ENCODE measurements at places on chromosomes 4 and X. TPM values are rescaled to one million over a fixed set of nuclear protein-coding genes. Genes with fewer than 3 reads are reported as not detected.

- no peak overlapping the region for H3K27ac ChIP-seq
- H3K4me1 ChIP-seq = no peaks in the 10 kb centered on the region
- no peaks in the 10 kb centered on the region for H3K36me3 ChIP-seq
- H3K4me3 ChIP-seq = no peak overlapping the region
- H3K27me3 ChIP-seq = no peaks in the 10 kb centered on the region
These were observed 91.0 kb downstream of the SHROOM4 start for GRCh38 chrX:50723006-50723405.

PPP4R3C gene
- total RNA-seq = not detected

USP27X gene
- total RNA-seq = 2.4 TPM

DNA sequence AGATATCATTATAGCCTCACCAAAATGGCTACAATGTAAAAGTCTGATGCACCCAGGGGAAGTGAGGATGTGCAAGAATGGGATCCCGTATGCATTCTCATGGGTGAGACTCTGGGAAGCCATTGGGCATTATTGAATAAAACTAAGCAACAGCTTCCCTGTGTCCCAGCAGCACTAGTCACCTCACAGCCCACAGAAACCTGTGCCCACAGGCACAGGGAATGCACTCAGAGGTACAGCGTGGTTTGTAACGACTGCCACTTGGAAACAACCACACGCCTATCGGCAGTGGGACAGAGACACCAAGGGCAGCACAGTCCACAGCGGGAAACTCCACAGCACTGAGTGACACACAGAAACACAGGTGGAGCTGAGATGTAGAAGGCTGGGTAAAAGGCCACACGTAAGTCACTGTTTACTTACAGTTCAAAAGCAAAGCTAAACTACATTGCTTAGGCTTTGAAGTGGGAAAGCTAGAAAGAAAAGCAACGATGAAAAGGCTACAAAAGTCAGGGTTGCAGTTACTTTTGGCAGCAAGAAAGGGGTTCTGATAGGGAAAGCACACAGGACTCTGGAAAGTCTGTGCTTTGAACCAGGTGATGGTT, 69.2 kb downstream of the HAUS3 start:
- H3K36me3 ChIP-seq = peaks cover 15% of the 10 kb centered on the region
- peak overlapping the region; percentile 49 for H3K27ac ChIP-seq
- no peak for DNase-seq
- H3K4me3 ChIP-seq = no peak overlapping the region
- no peaks in the 10 kb centered on the region for H3K4me1 ChIP-seq

GRCh38 chr4:24158031-24158430, 268.2 kb upstream of the PPARGC1A start:
- H3K27me3 ChIP-seq = no peaks in the 10 kb centered on the region
- no peak overlapping the region for H3K27ac ChIP-seq
- H3K4me1 ChIP-seq = peaks cover 14% of the 10 kb centered on the region
- DNase-seq = no peak
- H3K4me3 ChIP-seq = no peak overlapping the region

DNA sequence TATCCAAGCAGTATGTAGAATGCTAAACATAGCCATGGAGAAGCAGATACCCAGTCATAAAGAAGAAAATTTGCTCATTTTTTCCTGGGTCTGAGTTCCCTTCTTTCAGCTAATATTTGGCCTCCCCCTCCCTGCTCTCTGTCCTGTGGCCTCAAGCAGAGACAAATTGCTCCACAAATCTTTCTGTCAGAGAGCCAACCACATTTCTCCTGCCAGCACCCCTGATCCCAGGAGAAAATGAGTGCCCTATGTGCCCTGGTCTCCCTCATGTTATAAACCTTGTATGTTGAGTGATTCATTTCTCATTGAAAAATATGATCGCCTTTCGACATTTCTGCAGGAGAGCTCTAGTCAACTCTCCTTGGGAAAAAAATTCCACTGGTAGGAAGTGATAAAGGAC, 82.0 kb downstream of the TMEM156 start:
- H3K27ac ChIP-seq = no peak overlapping the region
- no peaks in the 10 kb centered on the region for H3K27me3 ChIP-seq
- H3K4me1 ChIP-seq = peaks cover 4% of the 10 kb centered on the region
- no peaks in the 10 kb centered on the region for H3K36me3 ChIP-seq
- H3K4me3 ChIP-seq = no peak overlapping the region

SMIM43 gene
- not detected for total RNA-seq

DNA sequence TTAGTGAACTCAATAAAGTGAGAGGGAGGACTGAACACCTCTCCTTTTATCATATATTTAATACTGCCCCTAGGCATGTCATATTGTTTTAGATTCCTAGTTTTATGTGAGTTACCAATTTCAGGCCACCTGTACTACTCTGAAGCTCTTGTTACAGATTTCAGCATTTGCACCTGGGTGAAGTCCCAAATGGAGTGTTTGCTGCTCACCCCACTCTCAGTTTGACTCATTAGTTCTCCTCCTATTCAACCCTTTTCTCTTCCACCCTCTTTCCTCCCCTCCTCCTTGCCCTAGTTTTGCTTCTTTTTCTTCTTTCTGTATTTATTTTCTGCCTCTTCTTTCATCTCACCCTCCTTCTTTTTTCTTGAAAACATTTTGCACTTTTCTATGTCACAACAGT, 1852.2 kb upstream of the IGFBP7 start:
- no peaks in the 10 kb centered on the region for H3K4me1 ChIP-seq
- no peaks in the 10 kb centered on the region for H3K36me3 ChIP-seq
- no peak overlapping the region for H3K27ac ChIP-seq
- H3K27me3 ChIP-seq = no peaks in the 10 kb centered on the region

SYTL4 gene
- total RNA-seq = 1.8 TPM

DNA sequence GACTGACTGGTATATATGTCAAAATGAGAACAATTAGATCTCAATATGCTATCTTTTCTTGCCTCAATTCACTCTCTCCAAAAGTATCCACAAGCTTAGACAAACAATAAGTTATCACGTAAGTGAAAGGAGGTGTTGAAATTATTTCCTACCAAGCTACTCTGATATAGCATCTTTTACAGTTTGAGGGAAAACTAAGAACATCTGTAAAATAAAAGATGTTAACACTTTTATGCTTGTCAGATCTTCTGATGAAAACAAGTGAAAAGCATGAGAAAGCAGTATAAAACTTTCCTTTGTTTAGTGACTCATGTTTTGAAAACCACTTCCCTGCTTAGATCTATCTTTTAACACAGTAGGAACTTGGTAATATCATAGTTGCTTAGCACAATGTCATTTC, 8.4 kb upstream of the MAB21L2 start:
- H3K27me3 ChIP-seq = no peaks in the 10 kb centered on the region
- no peaks in the 10 kb centered on the region for H3K36me3 ChIP-seq
- no peaks in the 10 kb centered on the region for H3K4me1 ChIP-seq
- no peak overlapping the region for H3K4me3 ChIP-seq
- H3K27ac ChIP-seq = no peak overlapping the region
- DNase-seq = no peak

DNA sequence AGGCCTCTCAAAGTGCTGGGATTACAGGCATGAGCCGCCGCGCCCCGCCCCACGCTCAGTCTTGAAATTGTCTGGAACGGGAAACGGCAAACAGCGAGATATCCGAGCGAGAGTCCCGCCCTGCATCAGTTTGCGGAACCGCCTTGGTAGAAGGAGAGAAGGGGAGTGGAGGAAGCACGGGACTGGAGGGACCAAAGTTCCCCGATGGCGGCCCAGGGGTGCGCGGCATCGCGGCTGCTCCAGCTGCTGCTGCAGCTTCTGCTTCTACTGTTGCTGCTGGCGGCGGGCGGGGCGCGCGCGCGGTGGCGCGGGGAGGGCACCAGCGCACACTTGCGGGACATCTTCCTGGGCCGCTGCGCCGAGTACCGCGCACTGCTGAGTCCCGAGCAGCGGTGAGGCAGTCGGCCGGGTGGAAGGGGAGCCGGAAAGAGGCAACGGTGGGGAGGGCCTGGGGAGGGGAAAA, at the start of gene BST1:
Gene BST1 (plus strand): TSS at position 125 of the 463 bp plus-strand sequence. CDS start 80 bp downstream, at position 205.
- peaks cover 22% of the 10 kb centered on the region for H3K4me1 ChIP-seq
- no peaks in the 10 kb centered on the region for H3K27me3 ChIP-seq
- no peak within 1 kb of the TSS for H3K27ac ChIP-seq
- peak within 1 kb of the TSS; percentile 61 for H3K4me3 ChIP-seq
- no peaks in the 10 kb centered on the region for H3K36me3 ChIP-seq

SEC24B gene
- 30.4 TPM for total RNA-seq

- no peaks in the 10 kb centered on the region for H3K27me3 ChIP-seq
- no peak overlapping the region for H3K4me3 ChIP-seq
- peaks cover 70% of the 10 kb centered on the region for H3K4me1 ChIP-seq
- peak; percentile 31 for DNase-seq
- no peaks in the 10 kb centered on the region for H3K36me3 ChIP-seq
- peak overlapping the region; percentile 50 for H3K27ac ChIP-seq
These were observed 6.5 kb downstream of the WFS1 start for GRCh38 chr4:6275898-6276806.

MAOA gene
- 111 TPM for total RNA-seq

DNA sequence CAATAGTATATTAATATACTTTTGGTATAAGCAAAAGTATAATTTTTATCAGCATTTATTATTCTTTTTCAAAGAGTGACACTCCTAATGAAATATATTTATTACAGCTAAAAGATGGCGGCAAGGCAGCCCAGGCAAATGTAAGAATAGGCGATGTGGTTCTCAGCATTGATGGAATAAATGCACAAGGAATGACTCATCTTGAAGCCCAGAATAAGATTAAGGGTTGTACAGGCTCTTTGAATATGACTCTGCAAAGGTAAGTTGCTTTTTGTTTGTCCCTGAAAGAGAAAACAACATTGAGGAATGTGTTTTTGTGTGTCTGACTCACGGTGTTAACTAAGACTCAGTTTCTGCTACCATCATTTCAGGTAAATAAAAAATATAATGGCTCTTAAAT, 71.9 kb downstream of the PDLIM5 start:
- H3K4me3 ChIP-seq = no peak overlapping the region
- H3K27ac ChIP-seq = peak overlapping the region; percentile 30
- no peaks in the 10 kb centered on the region for H3K27me3 ChIP-seq

- no peaks in the 10 kb centered on the region for H3K4me1 ChIP-seq
- DNase-seq = no peak
- H3K4me3 ChIP-seq = no peak overlapping the region
- H3K36me3 ChIP-seq = no peaks in the 10 kb centered on the region
- no peaks in the 10 kb centered on the region for H3K27me3 ChIP-seq
These were observed 35.8 kb downstream of the AMELX start for GRCh38 chrX:11329021-11329420.

Measured in heart right ventricle (tissue), 16 donors.